RPMI7951 (cell line): ENCODE measurements at places on chromosomes 4 and X.
A peak's percentile ranks its signal among the peaks of the same experiment; 100 is the strongest.

DNA sequence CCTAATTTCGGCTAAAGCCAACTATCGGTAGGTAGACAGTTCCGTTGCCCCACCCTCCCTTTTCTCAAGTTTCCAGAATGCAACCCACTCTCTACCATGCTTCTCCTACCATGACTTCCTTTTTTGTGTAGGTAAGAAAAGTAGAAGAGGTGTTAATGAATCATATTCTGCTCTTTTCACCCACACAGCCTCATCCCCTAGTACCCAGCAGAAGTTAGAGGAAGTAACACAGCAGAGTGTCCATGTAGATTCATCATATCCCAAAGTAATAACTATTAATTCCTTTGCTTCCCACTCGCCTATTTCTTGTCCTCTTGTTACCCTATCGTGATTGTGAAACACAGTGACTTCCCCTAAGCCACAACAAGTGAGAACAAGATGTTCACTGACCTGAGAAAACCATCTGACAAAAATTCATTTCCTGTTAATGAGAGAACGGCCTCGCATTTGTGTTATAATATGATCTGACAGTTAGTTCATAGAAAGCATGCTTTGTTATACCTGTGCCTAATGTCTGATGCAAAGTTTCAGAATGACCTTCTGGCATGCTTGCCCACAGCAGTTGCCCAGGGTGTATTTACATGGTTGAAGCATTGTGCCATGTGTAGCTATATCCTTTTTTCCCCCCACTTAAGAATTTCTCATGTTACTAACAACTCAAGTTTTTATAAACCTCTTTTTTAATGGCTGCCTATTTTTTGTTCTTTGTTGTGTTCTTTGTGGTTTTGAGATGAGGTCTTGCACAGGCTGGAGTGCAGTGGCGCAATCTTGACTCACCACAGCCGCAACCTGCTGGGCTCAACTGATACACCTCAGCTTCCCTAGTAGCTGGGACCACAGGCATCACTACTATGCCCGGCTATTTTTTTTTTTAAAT is 185.6 kb downstream of the RAP1GDS1 start:
- peak; percentile 41 for DNase-seq

DNA sequence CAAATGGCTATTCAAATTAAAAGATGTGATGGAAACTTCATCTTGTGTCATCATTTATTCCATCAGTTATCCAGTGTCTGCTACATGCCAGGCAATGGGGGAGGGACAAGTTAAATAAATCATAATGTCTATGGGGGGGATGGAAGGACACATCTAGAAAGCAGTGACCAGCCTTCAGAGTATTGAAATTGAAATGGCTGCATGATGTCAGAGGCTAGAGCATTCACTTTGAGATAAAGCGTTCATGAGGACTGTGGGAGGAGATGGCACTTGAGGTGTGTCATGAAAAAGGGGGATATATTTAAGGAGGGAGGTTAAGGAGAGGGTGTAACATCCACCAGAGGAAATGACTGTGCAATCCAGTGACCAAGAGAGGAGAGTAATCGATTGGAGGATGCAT is 50.6 kb downstream of the SLIT2 start:
- no peak for DNase-seq

DNA sequence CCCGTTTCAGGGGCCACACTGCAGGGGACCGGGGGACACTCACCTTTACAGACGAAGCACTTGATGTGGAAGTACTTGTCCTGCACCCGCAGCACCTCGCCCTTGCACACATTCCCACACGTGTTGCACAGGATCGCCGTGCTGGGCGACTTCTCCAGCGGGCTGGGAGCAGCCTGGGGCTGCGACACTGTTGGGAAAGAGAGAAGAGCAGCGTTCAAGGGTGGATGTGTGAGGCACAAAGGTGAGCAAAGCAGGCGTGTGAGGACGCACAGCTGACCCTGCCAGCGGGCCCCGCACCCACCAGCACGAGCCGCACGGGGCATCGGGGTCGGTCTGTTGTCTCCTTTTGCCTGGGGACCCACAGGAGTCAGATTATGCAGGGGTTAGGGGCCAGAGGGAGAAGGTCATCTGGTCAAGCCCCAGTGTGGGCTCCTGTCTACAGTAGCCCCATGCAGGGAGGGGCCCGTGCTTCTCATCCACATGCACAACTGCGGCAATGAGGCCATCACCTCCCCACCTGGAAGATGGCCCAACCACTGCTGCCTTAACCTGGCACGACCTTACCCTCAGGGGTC is 52.1 kb downstream of the ABLIM2 start:
- no peak for DNase-seq

DNA sequence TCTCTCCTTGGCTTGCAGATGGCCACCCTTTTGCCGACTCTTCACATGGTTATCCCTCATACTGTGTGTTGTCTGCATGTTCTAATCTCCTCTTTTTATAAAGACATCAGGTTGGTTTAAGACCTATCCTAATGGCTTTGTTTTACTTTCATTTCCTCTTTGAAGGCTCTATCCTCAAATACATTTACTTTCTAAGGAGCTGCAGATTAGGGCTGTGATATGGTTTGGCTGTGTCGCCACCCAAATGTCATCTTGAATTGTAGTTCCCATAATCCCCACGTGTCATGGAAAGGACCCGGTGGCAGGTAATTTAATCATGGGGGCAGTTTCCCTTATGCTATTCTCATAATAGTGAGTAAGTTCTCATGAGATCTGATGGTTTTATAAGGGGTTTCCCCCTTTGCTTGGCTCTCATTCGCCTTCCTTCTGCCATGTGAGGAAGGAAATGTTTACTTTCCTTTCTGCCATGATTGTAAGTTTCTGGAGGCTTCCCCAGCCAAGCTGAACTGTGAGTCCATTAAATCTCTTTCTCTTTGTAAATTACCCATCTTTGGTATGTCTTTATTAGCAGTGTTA is 204.5 kb downstream of the RELL1 start:
- DNase-seq = no peak

DNA sequence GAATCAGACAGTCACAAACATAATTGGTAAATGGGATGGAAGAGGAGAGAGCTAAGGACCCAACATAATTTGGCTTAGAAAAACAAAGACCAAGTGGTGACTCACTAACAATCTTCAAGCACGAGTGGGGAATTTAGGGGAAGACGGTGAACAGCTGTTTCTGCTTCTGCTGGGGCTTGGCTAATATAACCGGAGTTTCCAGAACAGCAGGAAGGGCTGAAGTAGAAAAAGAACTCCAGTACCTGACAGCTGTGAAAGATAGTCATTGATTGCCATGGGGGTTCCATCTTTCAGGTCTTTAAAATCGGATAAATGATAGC is 290.9 kb upstream of the LDB2 start:
- DNase-seq = peak; percentile 76

DNA sequence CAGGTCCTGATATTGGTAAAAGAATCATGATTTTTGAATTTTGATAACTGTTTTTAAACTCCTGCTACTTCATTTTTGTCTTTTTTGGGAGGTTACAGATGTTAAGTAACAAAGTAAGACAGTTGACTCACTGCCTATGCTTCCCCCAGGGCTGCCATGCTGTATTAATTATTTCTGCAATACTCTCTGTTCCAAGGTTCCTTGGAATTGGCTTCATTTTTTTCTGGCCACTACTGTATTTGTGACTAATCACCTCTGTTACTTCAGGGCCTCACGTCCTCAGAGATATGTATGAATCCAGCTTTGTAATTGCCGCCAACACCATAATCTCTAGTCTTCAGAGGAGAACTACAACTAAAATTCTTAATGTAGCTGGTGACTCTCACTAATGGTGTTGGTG is 1729.3 kb downstream of the C4orf33 start:
- DNase-seq = no peak

- DNase-seq = no peak
These were observed 73.3 kb downstream of the PSAPL1 start for GRCh38 chr4:7361280-7361895.

- DNase-seq = no peak
These were observed 59.7 kb downstream of the LRRC66 start for GRCh38 chr4:51960486-51960885.

DNA sequence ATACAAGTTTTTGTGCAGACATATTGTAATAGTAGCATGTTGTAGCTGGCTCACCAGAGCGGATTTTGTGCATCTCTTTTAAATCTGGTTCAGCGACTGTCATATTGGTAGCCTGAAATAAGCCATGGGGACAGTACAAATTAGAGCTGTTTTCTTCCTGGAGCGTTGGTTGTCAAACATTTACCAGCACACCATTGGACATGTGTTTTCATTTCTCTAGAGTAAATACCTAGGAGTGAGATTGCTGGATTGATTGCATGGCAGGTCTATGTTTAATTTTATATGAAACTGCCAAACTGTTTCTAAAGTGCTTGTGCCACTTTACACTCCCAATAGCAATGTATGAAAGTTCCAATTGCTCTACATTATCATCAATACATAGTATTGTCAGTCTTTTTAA is 2.6 kb upstream of the ARAF start:
- DNase-seq = no peak

DNA sequence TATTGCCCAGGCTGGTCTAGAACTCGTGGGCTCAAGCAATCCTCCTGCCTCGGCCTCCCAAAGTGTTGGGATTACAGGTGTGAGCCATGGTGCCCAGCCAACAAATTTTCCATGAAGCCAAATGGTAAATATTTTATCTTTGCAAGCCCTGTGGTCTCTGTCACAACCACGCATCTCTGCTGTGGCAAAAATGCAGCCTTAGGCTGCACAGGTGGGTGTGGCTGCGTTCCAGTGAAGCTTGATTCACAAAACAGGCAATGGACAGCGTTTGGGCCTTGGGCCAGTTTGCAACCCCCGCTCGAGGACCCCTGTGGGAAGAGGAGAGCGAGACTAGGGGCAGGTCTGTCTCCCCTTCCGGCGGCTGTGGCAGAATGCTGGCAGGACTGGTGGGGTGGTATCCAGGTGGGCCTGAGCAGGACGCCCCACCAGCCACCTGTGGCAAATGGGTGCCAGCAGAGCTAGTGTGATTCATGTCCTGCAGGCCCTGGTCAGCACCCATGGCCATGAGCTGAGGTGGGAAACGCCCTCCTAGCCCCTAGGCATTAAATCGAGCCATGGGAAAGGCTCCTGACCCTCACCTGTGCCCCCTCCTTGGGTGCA is 19.7 kb downstream of the HTRA3 start:
- no peak for DNase-seq

DNA sequence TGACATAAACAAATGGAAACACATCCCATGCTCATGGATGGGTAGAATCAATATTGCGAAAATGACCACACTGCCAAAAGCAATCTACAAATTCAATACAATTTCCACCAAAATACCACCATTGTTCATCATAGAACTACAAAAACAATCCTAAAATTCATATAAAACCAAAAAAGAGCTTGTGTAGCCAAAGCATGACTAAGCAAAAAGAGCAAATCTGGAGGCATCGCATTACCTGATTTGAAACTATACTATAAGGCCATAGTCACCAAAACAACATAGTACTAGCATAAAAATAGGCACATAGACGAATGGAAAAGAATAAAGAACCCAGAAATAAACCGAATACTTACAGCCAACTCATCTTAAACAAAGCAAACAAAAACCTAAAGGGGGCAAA is 342.8 kb upstream of the AGA start:
- no peak for DNase-seq

GRCh38 chr4:26731351-26732035 is 129.1 kb upstream of the STIM2 start:
- no peak for DNase-seq

DNA sequence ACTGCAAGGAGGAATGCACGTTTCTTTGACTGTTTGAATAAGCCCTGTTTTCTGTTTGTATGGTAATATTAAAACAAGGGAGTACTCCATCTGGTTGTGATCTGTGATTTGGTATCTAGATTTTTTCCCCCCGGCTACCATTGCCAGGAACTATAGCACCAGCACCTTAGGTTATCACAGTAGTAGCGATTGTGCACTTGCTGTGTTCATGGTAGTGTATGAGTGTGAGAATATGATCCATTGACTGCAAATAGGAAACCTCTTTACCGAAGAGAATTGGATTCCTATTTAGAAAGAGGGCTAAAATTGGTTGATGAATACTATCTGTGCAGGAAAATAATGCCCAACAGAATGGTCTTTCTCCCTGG is 69.9 kb downstream of the LARP7 start:
- no peak for DNase-seq

DNA sequence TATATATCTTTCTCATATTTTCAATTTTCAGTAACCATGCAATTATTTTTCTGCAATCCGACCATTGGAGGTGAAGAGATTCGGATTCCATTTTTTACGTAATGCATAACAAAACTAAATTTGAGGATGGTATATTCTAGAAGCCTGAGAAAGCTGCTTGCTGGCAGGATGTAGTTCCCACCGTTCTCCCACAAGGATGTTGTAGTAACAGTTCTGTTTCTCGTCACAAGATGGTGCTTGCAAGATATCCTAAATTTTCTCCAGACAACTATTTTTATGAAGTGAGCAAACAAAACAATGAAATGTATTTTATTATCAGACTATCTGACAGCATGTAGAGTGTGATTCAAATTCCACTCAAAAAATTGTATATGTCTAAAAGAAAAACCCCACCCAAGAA is 10.7 kb downstream of the PWWP3B start:
- DNase-seq = no peak

- peak; percentile 83 for DNase-seq
These were observed 2.3 kb upstream of the MID1IP1 start for GRCh38 chrX:38798956-38799355.

DNA sequence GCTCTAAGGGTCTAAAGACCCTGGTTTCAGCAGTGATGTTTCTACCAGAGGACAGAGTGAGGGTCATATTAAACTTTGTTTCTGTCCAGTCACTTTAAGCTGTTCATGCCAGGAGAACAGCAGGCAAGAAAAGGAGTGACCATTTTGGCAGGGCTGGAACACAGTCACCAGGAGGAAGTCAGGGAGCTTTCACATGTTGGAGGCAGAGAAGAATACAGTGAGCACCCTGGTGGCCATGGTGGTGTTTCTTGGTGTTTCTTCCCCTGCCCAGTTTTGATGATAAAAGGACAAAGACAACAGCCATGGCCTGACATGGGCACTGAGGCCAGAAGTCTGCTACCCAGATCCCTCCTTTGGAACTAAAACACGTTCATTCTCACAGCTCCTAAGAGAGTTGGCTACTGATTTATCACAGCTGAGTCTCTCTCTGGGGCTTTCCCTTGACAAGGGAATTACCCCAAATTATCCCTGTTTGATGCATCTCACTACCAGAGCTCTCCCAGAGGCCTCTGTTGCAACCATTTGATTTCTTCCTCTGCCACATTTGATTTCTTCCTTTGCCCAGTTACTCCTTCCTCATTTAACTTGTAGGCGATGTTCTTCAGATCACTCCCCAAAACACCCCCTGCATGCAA is 106.4 kb upstream of the NWD2 start:
- no peak for DNase-seq

- DNase-seq = no peak
These were observed 10.3 kb upstream of the VSIG4 start for GRCh38 chrX:66050140-66050569.

GRCh38 chr4:70844180-70844579 is 4.5 kb upstream of the GRSF1 start:
- DNase-seq = no peak

GRCh38 chr4:19329631-19330030 is 922.1 kb upstream of the SLIT2 start:
- DNase-seq = peak; percentile 68

DNA sequence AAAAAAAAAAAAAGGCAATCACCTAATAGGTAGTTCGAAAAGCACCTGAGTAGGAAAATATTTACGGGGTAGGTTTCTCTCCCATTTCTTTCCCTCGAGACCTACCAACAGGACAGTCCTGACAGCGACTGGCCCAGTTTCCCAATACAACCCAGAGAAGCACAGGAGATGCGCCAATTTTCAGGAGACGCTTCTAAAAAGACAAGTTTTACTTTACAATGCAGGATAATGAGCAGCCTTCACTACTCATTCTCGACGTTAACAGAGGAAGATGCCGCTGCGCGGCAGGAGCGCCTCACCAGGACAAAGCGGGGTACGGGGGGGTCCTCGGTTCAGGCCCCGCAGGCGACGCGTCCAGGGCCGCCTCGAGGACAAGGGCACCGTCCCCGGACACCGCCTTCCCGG is 708 bp downstream of the BCLAF3 start:
- DNase-seq = peak; percentile 7
